A172 (cell line): ENCODE measurements at places on chromosomes 6 and 20. TPM values are rescaled to one million over a fixed set of nuclear protein-coding genes. Genes with fewer than 3 reads are reported as not detected.

RIPPLY2 gene
- not detected in 2 replicates for total RNA-seq

ENPP4 gene
- not detected in 2 replicates for total RNA-seq

RSPO4 gene
- total RNA-seq, result not detected in 2 replicates

PAK5 gene
- not detected in 2 replicates for total RNA-seq

CD109 gene
- 18.4 and 24.3 TPM in 2 replicates for total RNA-seq

TMEM217 gene
- total RNA-seq, result 0.12 and 3.2 TPM in 2 replicates

ZMYND8 gene
- 19.6 and 22.1 TPM in 2 replicates for total RNA-seq

GRCh38 chr20:61801857-61802442 is 263.7 kb downstream of the TAF4 start:
- DNase-seq, result no peak

GRCh38 chr6:66638518-66638917 is 931.5 kb upstream of the EYS start:
- DNase-seq, result no peak

DNA sequence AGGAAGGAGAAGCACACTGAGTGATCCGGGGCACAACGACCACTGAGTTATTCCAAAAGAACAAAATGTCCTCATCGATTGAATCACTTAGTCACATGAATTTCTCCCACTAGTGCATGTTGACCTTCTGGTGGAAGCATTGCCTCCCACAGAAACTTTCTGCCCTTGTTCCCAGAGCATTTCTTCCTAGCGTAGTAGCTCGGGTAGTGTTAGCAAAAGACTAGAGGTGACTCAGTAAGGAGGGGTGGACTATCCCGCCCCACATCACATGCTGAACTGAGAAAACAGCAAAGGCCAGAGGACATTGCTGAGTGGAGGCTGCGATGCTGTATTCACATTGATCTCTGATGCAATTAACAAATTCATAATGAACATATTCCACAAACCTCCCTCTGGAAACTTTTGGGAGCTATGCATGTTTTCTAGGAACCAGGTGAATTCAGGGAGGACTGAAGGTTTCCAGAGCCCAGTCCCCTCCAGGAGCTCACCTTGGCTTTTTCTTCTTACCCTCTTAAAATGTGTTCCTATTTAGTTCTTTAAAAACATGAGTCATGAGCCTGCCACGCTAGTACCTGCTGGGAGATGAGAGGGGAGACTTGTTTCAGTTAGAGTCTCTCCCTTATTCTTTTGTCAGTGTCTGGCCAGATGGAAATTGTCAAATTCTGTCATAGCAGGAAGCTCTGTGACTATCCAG is 507.9 kb downstream of the CDH26 start:
- no peak for DNase-seq

DNA sequence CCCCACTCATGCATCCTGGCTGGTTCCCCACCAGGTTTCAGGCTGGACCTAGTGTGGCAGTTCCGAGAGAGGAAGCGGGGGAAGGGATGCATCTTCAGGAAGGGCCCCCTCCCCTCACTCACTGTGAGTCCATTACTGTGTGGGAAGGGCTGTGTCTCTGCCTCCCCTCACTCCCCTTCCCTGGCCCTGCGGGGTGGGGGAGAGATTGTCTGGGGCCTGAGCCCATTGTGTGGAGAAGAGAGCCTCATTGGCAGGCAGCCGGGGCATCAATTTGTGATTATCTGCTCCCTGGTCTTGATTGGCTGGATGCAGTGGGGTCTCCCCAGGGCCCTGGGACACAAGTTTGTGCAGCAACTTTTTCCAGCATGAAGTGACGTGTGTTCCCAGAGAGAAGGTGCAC is 4.1 kb upstream of the MYT1 start:
- DNase-seq, result no peak

DNA sequence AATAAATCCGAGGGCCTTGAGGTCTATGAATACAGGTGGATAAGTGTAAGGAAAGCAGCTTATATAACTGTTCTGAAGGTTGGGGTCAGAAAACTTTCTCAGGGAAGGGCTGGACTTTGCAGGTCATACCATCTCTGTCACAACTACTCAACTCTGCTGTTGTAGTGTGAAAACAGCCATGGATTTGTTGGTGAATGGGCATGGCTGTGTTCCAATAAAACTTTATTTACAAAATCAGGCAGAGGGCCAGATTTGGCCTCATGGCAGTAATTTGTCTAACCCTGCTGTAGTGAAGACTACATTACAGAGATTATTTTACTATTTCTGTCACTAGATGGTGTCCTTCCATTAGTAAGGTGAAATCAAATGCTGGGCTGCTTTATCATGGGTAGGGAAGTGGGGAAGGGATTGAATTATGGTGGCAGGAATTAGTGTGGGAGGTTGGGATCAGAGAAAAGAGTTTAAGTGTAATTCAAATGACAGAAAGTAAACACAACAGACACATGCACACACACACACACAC is 409.6 kb upstream of the CHD6 start:
- DNase-seq, result no peak

DNA sequence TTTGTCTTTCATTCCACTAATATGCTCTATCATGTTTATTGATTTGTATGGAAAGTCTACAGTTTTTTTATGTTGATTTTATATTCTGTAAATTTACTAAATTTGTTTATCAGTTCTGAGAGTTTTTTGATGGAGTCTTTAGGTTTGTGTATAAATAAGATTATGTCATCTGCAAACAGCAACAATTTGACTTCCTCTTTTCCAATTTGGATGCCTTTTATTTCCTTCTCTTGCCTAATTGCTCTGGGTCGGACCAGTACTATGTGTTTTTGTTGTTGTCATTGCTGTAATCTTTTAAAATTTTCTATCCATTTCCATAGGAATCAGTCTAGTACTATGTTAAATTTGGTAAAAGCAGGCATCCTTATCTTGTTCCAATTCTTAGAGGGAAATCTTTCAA is 31.5 kb upstream of the POLR1H start:
- no peak for DNase-seq

DNA sequence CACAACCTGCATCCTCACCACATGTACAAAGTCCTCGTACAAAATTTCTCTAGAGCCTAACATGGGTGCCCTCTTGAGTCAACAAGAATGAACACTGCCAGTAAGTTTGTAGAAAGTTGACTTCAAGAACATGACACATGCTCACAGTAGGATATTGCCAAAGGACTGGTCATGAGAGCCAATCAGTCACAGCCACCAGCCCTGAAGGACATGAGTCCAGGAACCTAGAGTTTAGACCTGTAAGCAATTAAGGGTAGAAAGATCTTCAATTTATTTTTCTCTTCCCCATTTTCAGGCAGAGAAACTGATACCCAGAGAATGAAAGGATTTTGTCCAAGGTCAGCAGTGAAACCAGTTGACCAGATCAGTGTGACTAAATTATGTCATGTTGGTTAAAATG is 96.1 kb downstream of the MAFB start:
- no peak for DNase-seq

GRCh38 chr6:144007478-144008119 is 460 bp downstream of the PLAGL1 start:
- DNase-seq, result no peak

- no peak for DNase-seq
Measured at GRCh38 chr20:51725584-51726176, 42.5 kb downstream of the ATP9A start.

- no peak for DNase-seq
Measured at GRCh38 chr6:3291987-3292386, 33.2 kb downstream of the PSMG4 start.

GRCh38 chr6:33791620-33792019 is 2.7 kb upstream of the LEMD2 start:
- DNase-seq, result no peak
